ENCODE measurements at places on chromosomes 1 and 21. TPM values are rescaled to one million over a fixed set of nuclear protein-coding genes. Genes with fewer than 3 reads are reported as not detected.

- no peak for DNase-seq
Observed at GRCh38 chr1:113247355-113247754, 143.0 kb upstream of the MAGI3 start.

GPR89B gene
- total RNA-seq = 21.1 TPM

LY9 gene
- not detected for total RNA-seq

S100A6 gene
- total RNA-seq = 21.5 TPM

Data from cerebellum (tissue), 4 donors.